ENCODE measurements at places on chromosomes 4 and X.
A peak's percentile ranks its signal among the peaks of the same experiment; 100 is the strongest.

DNA sequence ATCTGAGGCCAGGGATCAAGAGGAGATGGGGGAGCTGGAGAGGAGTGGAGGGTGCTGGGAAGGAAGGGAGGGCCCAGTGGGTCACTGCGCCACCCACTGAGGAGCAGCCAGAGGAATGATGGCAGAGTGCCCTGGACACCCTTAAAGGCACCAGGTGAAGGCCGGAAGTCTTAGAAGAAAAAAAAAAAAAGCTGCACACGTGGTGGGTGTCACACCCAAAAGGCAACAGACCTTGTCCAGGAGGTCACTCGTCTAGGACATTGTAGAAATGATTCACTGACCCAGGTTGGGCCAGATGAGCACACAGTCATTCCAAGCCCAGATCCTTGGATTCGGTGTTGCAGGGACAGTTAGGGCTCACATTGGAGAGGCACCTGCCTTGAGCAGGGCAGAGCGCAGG lies 93.5 kb upstream of the TRIM2 start:
- no peak for DNase-seq

GRCh38 chr4:66252291-66252690 lies 582.0 kb upstream of the EPHA5 start:
- DNase-seq, result peak; percentile 16

- no peak for DNase-seq
Measured at GRCh38 chr4:62622089-62622488, 1422.0 kb downstream of the ADGRL3 start.

DNA sequence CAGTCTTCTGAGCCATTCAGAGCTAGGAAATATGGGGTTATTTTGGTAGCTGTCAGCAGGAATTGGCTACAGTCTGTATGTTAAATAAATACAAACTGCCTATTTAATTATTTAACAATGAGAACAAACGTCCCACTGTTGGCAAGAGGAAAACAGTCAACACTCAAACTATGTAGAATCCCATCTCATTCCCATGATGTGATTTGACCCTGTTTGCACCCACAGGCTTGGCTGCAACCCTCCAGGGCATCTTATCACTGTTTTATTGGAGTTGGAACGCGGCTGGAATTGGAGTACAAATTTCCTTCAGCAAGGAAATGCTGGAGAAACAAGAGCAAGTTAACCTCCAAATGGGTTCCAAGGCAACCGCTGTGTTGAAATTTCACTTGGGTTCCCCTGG lies 124.0 kb downstream of the KIT start:
- peak; percentile 52 for DNase-seq

- DNase-seq, result no peak
Measured at GRCh38 chr4:119032921-119033685, 102.5 kb upstream of the MYOZ2 start.

Measured in fibroblast of skin of scalp (primary cell).